ENCODE measurements at places on chromosomes 1 and 21.

DNA sequence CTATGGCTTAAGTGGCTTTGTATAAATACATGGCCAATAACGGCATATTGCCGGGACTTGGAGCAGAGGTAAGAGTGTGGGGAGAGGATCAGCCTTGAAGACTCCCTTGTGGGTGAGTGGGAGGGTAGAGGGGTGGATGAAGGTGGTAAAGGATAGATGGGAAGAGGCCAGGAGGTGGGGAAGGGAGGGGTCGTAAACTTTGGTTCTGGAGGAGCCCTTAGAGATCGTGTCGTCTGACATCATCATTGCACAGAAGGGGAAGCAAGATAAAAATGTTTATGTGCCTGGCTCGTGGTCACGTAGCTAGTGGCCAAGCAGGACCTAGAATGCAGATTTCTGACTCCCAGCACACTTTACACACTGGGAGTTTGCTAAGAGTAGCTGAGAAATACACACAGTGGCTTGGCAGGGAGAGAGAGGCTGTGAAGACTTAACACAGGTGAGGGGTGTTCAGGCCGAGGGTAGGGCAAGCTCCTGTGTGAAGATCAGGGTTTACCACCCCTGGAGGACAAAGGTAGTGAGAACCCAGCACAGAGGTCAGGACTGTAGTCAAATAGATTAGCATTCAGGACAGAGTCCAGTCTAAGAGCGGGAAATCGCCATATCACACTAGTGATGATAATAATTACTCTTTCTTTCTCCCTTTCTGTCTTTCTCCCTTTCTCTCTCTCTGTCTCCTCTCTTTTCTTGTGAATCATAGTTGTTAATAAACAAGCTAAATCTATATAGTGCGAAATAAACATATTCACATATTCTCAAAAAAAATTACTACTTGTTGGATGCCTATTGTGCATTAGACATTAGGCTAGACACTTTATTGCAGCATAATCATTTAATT lies 75.5 kb downstream of the LRRC8D start:
- DNase-seq, result no peak

DNA sequence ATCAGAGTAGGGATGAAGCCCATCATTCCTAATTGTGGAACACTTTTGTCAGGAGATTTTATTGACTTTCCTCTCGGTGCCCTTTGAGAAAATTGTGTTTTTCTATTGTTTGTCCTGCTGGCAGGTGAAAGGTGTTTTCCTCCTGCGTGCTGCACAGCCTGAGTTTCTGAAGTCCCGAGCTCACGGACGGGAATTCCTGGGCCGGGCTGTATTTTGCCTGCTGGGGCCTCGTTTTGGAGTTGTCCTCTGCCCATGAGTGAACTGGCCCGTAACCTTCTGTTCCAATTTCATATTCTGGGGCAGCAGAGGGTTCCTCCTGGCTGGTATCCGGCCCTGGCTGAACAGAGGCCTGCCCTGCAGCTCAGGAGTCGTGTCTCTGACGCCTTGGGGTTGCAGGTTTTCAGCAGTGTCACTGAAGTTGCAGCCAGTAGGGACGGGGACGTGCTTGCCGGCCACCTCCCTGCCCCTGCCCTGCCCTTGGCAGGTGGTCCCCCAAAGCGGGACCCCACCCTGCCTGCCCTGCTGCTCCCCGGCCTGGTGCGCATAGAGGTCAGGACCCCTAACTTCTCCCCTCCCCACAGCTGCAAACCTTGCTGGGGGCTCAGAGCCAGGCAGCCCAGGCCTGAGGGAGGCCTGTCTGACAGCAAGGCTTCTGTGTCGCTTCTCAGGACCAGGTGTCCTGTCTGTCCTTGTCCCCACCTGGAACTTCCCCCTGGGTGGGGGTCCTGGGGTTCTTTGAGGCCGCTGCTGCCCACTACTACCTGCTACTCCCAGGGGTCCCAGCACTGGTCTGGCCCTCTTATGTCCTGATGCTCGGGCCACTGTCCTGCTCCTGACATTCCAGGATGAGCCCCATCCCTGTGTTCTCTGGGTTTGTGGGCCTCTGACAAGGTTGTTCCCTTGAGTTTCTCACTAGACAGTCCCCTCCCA lies 49.0 kb downstream of the SLX9 start:
- DNase-seq, result no peak

DNA sequence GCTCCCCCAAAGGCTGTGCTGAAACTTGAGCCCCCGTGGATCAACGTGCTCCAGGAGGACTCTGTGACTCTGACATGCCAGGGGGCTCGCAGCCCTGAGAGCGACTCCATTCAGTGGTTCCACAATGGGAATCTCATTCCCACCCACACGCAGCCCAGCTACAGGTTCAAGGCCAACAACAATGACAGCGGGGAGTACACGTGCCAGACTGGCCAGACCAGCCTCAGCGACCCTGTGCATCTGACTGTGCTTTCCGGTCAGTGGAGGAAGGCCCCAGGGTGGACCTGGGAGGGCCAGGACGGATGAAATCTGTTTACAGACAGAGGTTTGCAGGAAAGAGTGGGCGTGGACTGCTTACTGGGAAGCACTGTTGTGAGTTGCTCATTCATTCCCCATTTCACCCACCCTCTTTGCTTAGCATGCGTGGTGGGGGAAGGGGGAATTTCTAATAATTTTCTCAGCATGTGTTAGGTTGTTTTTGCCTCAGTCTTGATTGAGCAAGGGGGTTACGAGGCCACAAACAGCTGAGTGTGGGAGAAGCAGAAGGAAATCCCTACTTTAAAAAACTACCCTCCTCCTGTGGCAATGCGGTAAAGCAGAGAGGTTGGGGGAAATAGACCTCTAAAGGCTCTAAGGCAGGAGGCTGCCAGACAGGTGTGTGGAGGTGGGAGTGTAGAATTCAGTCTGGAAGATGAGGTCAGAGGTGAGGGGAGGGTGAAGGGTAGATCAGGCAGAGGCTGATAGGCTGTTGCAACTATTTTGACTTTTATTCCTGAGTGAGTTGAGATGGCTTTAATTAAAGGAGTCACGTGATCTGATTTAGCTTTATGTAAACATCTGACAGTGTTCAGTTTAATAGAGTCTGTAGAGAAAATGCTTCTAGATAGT lies 1.3 kb downstream of the FCGR2A start:
- peak; percentile 97 for DNase-seq

DNA sequence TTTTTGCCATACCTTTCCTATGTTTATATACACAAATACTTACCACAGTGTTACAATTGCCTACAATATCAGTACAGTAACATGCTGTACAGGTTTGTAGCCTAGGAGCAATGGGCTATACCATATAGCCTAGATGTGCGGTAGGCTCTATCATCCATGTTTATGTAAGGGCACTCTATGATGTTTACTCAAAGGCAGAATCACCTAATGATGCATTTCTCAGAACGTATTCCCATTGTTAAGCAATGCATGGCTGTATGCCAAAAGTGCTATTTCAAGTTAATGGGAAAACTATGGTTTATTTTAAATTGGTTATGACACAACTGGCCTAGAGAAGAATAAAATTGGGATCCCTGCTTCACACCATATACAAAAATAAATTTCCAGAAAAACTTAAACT lies 36.9 kb upstream of the DISP1 start:
- DNase-seq, result no peak

DNA sequence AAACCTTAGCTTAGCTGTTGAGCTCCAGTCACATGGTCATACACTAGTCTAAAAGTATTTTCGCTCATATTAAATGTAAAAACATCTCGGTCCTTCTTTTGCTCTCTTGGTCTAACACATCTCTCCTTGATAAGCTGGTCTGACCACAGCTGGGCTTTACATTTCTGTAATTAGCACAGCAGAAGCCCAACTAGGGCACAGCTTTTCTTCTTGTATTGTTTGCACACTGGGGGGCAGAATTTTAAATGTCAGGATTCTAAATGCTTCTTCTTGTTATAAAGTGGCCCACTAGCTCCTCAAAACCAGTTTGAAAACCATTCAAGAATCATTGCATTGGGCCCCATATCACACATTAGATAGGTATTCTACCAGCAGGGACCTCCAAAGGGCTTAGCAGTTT lies 289.1 kb upstream of the PKN2 start:
- DNase-seq, result no peak

DNA sequence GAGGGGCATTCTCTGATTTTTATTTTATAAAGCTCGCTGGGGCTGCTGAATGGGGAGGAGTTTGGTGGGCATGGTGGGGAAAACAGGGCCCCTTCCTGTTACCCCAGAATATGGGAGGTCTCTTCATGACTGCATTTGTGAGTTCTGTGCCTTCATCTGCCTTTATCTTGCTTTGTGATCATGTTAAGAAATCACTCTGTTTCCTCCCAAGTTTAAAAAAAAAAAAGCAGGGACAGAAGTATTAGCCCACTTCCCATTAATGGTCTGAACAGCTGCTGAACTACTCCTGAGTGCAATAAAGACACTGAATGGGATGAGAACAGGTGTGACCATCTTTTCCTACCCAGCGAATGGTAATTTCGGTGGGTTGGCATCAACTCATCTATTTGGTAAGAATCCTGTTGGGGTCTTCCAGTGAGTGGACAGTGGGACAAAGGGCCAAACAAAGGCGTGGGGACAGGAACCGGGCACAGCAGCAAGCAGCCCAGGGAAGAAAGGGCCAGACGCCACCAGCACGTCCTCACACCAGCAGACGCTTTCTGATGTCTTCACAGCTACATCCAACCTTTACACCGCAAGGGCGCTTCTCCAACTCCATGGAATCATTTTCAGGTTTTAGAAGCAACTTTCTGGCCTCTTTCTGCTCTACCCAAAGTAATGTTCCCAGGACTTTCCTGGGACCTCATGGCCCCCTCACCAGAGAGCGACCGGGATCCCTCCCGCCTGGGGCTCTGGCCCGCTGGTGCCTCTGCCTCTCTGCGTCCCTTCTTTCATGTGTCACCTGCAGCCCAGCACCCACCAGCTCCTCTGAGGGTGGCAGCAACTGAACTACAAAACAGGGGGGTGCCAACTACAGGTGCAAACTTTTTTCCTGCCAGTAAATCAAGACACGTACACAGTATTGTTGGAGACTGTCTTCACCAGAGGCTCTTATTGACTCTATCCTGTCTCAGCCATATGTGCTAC lies 160.2 kb downstream of the ADSS2 start:
- DNase-seq, result no peak

- DNase-seq, result no peak
These were observed 877.7 kb upstream of the PRMT6 start for GRCh38 chr1:106178791-106179190.

- peak; percentile 67 for DNase-seq
These were observed 12.2 kb upstream of the PPIH start for GRCh38 chr1:42646056-42646455.

DNA sequence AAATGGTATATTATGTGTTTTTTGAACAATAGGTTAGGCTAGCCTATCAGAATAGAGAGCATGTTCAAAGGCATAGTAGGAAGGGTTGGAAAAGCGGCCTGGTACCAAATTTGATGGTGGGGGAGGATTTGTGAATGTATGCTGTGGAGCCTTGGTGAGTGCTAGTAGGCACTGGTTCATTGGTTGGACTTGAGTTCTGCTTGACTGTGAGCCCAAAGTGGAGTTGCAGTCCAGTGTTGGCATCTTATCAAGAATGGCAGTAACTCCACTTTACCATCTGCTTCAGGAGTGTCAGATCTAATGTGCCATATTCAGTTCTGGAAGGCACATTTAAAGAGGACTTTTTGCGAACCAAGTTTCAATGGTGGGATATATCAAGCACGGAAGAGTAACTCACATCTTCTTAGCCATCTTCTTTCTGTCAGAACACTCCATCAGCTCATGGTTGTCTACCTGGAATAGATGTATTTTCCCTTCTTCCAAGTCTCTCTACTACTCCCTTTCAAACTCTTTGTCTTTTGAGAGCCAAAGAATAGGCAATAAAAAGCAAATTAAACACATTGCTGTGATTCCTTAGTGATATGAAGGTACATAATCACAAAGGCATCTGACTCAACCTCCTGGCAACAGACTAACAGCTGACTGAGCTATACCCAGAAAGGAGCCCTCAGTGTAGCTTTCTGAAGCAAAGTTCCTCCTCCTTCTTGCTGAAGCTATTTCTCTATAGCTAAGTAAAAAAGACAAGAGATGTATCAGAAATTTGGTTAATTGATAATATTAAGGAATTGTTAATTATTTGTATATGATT lies 21.7 kb downstream of the LRRC8B start:
- no peak for DNase-seq
